ENCODE measurements at places on chromosomes 2 and 18.

- no peaks in the 10 kb centered on the region for H3K4me1 ChIP-seq
- H3K27ac ChIP-seq = no peak overlapping the region
- no peaks in the 10 kb centered on the region for H3K27me3 ChIP-seq
- DNase-seq = no peak
- H3K4me3 ChIP-seq = no peak overlapping the region
Observed at GRCh38 chr18:60493066-60493465, 120.5 kb upstream of the MC4R start.

- no peaks in the 10 kb centered on the region for H3K27me3 ChIP-seq
- peak overlapping the region; percentile 96 for H3K27ac ChIP-seq
- peaks cover 15% of the 10 kb centered on the region for H3K4me1 ChIP-seq
- peaks cover 1% of the 10 kb centered on the region for H3K36me3 ChIP-seq
- peak overlapping the region; percentile 58 for H3K4me3 ChIP-seq
Observed at GRCh38 chr2:202031246-202031951, 2.3 kb upstream of the FZD7 start.

DNA sequence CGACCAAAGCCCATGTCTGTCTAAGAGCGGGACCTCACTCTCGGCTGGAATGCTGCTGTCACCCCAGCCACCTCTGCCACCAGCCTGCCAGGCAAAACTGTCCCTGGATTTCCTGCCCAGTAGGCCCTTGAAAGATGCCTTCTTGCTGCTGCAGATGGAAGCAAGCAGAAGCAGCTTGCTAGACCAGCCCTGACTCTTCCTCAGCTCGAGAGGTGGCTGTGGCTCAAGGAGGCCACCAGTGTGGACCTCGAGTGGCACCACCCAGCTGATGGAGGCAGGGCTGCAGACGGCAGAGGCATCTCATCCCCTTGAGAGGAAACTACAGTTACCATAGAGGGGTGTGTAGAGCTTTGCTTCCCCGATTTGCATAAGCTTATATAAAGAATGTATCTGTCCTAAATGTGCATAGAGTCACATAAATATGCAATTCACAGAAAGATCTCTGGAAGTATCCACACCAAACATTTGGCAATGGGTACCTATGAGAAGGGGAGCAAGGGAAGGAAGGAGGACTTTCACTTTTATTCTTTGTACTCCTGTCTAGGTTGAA is 20.6 kb downstream of the ADCY3 start:
- no peaks in the 10 kb centered on the region for H3K4me1 ChIP-seq
- H3K36me3 ChIP-seq = no peaks in the 10 kb centered on the region
- no peak for DNase-seq

DNA sequence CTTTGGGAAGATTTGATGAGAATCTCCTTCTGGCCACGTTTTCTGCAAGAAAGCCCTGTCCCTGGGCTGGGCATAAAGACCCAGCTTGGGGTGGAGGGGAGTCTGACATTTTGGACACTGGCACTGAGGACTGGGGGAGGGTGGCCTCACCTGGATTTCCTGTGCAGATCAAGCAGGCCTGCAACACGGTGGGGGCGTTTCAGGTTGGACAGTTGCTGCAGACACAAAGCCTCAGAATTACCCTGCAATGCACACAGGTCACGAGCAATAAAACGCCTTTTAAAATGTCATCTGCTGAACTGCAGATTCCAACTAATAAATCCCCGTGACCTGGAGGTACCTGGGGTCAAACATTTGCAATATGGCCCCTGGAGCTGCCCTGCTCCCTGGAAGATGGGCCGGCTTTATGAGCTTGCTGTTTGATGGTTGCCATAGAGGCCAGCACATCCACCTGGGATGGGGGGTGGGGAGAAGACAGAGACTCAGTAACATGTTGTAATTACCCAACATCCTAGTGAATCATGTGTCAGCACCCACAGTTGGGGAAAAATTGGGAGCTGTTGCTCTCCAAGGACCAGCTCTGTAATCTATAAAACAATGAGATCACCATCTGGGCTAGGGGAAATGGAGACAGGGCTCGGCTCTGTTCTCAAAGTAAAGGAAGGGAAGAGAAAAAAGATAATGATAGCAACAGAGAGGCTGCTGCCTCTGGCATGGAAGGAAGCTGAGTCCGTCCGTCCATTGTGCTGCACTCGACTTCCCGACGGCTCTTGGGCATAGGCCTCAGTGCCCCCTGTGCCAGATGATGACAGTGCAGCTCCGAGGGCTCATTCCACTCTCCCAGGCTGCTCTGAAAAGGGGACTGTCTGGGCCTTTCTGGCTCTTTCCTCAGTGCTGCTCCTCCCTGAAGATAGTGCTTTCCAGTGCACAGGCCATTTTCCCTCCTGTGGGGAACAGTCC is 340.3 kb downstream of the CYRIA start:
- no peak overlapping the region for H3K4me3 ChIP-seq
- H3K36me3 ChIP-seq = no peaks in the 10 kb centered on the region
- H3K27ac ChIP-seq = peak overlapping the region; percentile 90
- peaks cover 81% of the 10 kb centered on the region for H3K4me1 ChIP-seq
- H3K27me3 ChIP-seq = no peaks in the 10 kb centered on the region

DNA sequence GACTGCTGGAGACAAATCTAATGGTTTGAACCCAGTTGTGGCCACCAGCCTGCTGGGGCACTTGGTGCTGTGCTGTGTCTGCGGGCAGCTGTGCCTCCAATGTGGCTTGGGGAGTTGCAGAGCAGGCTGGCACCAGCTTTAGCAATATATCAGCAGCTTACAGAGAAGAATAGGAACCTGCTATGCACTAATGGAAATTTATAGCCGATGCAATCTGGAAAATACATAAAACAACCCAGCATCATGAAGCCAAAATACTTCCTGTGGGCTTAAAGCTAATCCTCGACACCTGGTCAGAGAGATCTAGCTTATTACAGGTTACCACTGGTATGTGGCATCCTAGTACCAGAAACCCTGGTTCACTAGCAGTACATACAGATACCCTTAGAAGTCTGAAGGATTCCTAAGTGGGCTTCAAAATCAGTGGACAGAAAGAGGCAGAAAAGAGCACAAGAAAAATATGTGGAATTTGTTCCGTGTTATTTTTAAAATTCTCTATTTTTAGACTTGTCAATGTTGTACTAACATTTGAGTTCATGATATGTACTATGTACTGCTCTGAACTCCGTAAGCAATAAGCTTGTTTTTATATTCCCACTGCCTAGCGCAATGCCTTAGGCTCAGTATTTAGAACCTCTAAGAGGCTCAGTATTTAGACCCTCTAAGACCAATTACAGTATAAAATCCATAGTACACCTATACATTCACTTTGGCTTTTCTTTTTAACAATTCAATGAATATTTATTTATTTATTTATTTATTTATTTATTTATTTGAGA is 194.7 kb downstream of the UXS1 start:
- H3K27ac ChIP-seq = no peak overlapping the region
- no peak for DNase-seq
- H3K27me3 ChIP-seq = no peaks in the 10 kb centered on the region
- H3K36me3 ChIP-seq = no peaks in the 10 kb centered on the region
- no peaks in the 10 kb centered on the region for H3K4me1 ChIP-seq

DNA sequence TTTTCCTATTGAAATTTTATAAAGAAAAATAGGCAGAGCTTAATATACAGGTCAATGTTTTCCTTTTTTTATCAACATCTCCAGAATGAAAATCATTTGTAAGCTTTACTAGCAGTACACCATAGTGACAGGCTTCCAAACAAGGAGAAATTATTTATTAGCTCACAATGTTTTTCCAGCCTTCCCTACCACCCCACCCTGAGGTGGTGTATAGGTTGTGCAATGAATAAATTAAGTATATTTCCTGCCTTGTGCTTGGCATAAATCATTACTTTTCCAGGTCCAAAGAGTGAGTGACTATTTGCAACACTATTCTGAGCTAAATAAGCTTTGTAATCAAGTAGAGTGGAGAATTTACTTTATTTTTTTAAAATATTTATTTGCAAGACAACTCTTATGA is 876.2 kb upstream of the POU3F3 start:
- no peaks in the 10 kb centered on the region for H3K36me3 ChIP-seq
- no peaks in the 10 kb centered on the region for H3K4me1 ChIP-seq
- no peak overlapping the region for H3K4me3 ChIP-seq
- no peak for DNase-seq
- no peak overlapping the region for H3K27ac ChIP-seq

DNA sequence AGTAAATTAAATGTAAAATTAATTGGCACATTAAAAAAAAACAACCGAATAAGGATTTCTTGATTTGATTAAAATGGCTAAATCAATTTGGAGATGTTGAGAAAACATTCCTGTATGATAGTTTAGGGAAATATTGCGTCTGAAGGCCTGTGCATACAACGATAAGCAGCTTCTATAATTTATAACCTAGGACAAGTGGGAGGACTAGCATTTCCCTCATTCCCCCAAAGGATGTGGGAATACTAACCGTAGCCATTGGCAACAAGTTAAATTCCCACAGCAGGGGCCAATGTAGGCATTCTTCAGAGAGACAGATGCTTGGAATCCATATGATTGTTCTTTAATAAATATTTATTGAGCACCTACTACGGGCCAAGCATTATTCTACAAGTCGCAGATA is 134.5 kb downstream of the NYAP2 start:
- no peak for DNase-seq
- no peaks in the 10 kb centered on the region for H3K4me1 ChIP-seq
- no peak overlapping the region for H3K27ac ChIP-seq
- no peak overlapping the region for H3K4me3 ChIP-seq
- H3K36me3 ChIP-seq = no peaks in the 10 kb centered on the region

- DNase-seq = no peak
- H3K27me3 ChIP-seq = no peaks in the 10 kb centered on the region
- H3K4me1 ChIP-seq = no peaks in the 10 kb centered on the region
Observed at GRCh38 chr2:38836791-38837190, 38.9 kb downstream of the DHX57 start.

DNA sequence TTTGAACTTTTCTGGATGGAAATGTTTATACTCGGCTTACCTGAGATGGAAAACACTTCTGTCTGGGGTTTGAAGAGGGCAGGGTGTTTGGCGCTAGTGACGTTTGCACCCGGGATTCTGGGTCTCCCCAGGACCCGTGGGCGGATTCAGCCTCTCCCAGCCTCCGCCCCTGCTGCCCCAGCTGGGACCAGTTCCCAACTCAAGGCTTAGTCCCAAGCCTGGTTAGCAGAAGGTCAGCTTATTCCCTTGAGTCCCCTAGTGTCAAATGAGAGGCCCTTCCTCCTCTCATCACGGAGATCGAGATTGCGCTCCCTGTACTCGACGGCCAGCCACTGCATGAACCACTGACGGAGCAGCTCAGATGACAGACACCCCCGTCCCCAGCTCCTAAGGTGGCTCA is 123.2 kb downstream of the RTP5 start:
- no peaks in the 10 kb centered on the region for H3K36me3 ChIP-seq
- DNase-seq = no peak
- H3K27me3 ChIP-seq = no peaks in the 10 kb centered on the region
- H3K4me1 ChIP-seq = no peaks in the 10 kb centered on the region

DNA sequence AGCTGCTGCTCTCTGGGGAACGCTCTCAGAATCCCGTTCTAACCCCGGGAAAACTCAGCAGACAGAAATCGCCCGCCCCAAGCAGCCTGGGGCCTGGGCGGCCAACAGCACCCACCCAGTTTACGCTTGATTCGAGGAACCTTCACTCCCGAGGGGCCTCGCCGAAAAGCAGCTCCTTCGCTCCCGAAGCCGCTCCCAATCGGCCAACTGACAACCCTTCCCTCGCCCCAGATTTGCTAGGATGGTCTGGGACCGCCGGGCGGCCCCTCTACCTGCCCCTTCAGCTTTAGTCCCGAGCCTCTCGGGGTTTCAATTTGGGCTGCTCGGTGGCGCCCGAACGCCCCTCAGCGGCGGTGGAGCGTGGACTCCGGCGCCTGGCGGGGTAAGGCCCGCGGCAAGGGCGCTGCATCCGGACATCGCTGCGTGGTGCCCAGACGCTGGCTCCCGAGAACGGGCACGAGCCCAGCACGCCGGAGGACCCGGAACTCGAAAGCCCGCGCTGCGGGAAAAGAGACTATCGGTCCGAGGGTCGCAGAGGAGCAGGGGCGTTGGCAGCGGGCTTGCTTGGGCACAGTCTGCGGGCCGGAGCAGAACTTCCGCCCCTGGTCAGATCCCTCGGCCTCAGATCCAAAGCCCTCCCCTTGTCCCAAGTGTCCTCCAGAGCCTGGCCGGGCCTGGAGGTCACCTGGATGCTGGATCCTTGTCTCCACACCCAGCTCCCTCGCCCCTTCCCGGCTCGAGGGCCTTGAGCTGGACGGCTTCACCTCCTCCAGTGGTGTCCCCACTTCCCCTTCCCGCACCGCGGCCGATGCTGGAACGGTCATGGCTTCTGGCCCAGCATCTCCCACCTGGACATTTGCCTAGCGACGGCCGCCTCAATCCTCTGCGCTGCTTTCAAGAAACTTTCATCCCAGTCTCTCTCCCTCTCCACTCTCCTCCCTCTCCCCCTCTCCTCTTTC is 3.0 kb upstream of the OTX1 start:
- H3K36me3 ChIP-seq = no peaks in the 10 kb centered on the region
- H3K4me3 ChIP-seq = no peak overlapping the region
- DNase-seq = no peak
- H3K4me1 ChIP-seq = no peaks in the 10 kb centered on the region
- H3K27ac ChIP-seq = no peak overlapping the region

- no peaks in the 10 kb centered on the region for H3K36me3 ChIP-seq
- no peaks in the 10 kb centered on the region for H3K27me3 ChIP-seq
- H3K4me1 ChIP-seq = no peaks in the 10 kb centered on the region
- no peak for DNase-seq
- no peak overlapping the region for H3K27ac ChIP-seq
Observed at GRCh38 chr2:240343548-240343947, 91.9 kb upstream of the GPC1 start.

DNA sequence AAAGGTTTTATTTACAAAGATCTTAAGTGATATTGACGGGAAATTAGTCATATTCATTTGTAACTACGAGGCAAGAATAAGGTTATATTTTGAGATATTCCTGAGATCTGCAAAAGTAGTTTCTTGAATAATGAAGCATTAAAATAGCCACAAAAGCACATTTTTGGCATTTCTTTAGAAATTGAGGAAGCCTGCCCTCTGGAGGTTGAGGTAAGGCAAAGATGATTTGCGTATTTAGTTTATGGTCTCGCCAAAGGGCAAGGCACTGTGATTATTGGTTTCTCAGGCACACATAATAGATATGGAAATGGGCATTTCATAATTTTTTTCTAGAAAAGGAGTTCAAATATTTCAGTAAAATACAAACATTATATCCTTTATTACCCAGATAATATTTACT is 143.7 kb upstream of the RPRM start:
- H3K4me3 ChIP-seq = no peak overlapping the region
- no peak overlapping the region for H3K27ac ChIP-seq
- no peaks in the 10 kb centered on the region for H3K27me3 ChIP-seq
- no peaks in the 10 kb centered on the region for H3K4me1 ChIP-seq
- no peaks in the 10 kb centered on the region for H3K36me3 ChIP-seq

GRCh38 chr18:80194874-80195570 is 52.3 kb downstream of the PARD6G start:
- no peak overlapping the region for H3K27ac ChIP-seq
- DNase-seq = no peak
- no peak overlapping the region for H3K4me3 ChIP-seq
- no peaks in the 10 kb centered on the region for H3K4me1 ChIP-seq
- H3K27me3 ChIP-seq = no peaks in the 10 kb centered on the region

- no peak for DNase-seq
- peaks cover 5% of the 10 kb centered on the region for H3K4me1 ChIP-seq
- H3K27me3 ChIP-seq = no peaks in the 10 kb centered on the region
- no peak overlapping the region for H3K4me3 ChIP-seq
- H3K27ac ChIP-seq = no peak overlapping the region
Observed at GRCh38 chr2:238407566-238407965, 19.2 kb upstream of the ASB1 start.

GRCh38 chr2:68715353-68716041 is 19.1 kb upstream of the ARHGAP25 start:
- DNase-seq = peak; percentile 78
- H3K27me3 ChIP-seq = 0 out of 2 replicates have a peak, but pooled peaks cover 2% of the 10 kb centered on the region
- H3K4me3 ChIP-seq = no peak overlapping the region

GRCh38 chr2:118980022-118980421 is 38.0 kb downstream of the MARCO start:
- H3K27me3 ChIP-seq = no peaks in the 10 kb centered on the region
- H3K36me3 ChIP-seq = no peaks in the 10 kb centered on the region
- peak; percentile 23 for DNase-seq
- H3K4me1 ChIP-seq = no peaks in the 10 kb centered on the region
